GM23338 (cell line): ENCODE measurements at places on chromosomes 1 and 21. TPM values are rescaled to one million over a fixed set of nuclear protein-coding genes. Genes with fewer than 3 reads are reported as not detected.

The OR2M3 gene
- not detected in 2 replicates for polyA plus RNA-seq

The EPHA8 gene
- 2.0 and 2.3 TPM in 2 replicates for polyA plus RNA-seq

The HCRTR1 gene
- polyA plus RNA-seq: 0.15 TPM in 1 of 2 replicates, not detected in the other

The SPRR4 gene
- polyA plus RNA-seq: not detected in 2 replicates

- peaks cover 33% of the 10 kb centered on the region for H3K4me1 ChIP-seq
- H3K27me3 ChIP-seq: no peaks in the 10 kb centered on the region
- H3K36me3 ChIP-seq: no peaks in the 10 kb centered on the region
- no peak for DNase-seq
- H3K27ac ChIP-seq: no peak overlapping the region
- H3K4me3 ChIP-seq: no peak overlapping the region
Measured at GRCh38 chr1:226660410-226661182, 78.5 kb downstream of the ITPKB start.

- peaks cover 8% of the 10 kb centered on the region; the same call in 1 of the 2 replicates for H3K36me3 ChIP-seq
- H3K27me3 ChIP-seq: no peaks in the 10 kb centered on the region
- no peak overlapping the region for H3K27ac ChIP-seq
- no peak overlapping the region for H3K4me3 ChIP-seq
- peak; percentile 34 for DNase-seq
Measured at GRCh38 chr21:39175154-39175553, 8.1 kb downstream of the PSMG1 start.

GRCh38 chr1:219900882-219901281 lies 27.5 kb downstream of the SLC30A10 start:
- no peak for DNase-seq
- H3K4me1 ChIP-seq: peaks cover 10% of the 10 kb centered on the region; the same call in 1 of the 2 replicates
- H3K36me3 ChIP-seq: no peaks in the 10 kb centered on the region
- H3K4me3 ChIP-seq: no peak overlapping the region
- H3K27ac ChIP-seq: no peak overlapping the region

GRCh38 chr1:87200875-87201638 lies 127.6 kb upstream of the LMO4 start:
- peak; percentile 66 for DNase-seq
- H3K27ac ChIP-seq: no peak overlapping the region
- no peak overlapping the region for H3K4me3 ChIP-seq

DNA sequence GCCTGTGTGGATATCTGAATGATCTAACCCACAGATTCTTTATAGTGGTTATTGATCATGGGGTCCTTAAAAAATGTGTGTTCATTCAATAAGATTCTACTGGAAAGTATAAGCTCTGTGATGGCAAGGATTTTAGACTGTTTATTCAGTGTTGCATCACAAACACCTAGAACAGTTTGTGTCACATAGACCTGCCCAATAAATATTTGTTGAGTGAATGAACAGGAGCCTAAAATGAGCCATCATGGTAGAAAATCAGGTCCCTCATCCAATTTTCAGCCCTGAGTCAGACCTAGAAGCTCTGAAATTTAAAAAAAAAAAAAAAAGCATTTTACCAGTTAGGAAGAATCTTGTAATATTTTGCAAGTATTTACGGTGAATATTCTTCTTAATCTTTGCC lies 2.3 kb upstream of the RGSL1 start:
- H3K36me3 ChIP-seq: no peaks in the 10 kb centered on the region
- H3K27me3 ChIP-seq: no peaks in the 10 kb centered on the region
- no peak overlapping the region for H3K4me3 ChIP-seq
- H3K4me1 ChIP-seq: peaks cover 9% of the 10 kb centered on the region

DNA sequence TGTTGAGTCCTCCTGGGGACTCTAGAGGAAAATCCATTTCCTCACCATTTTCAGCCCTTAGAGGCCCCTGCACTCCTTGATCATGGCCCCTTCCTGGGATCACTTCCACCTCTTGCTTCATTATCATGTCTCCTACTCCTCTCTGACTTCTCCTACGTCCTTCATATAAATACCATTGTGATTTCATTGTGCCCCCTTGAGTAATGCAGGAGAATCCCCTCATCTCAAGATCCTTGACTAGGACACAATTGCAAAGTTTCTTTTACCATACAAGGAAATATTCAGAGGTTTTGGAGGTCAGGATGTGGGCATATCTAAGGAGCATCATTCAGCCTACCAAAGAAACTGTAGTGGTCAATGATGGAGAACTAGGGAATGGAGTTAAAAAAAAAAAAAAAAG lies 8.8 kb upstream of the GBP6 start:
- no peak overlapping the region for H3K4me3 ChIP-seq
- H3K4me1 ChIP-seq: no peaks in the 10 kb centered on the region
- no peaks in the 10 kb centered on the region for H3K36me3 ChIP-seq
- no peak overlapping the region for H3K27ac ChIP-seq

- no peak overlapping the region for H3K4me3 ChIP-seq
- H3K27me3 ChIP-seq: no peaks in the 10 kb centered on the region
- 0 out of 2 replicates have a peak, but pooled peaks cover 6% of the 10 kb centered on the region for H3K4me1 ChIP-seq
- H3K27ac ChIP-seq: no peak overlapping the region
Measured at GRCh38 chr1:40944326-40944725, 35.2 kb upstream of the CTPS1 start.

GRCh38 chr21:45580181-45580575 lies 37.9 kb upstream of the SLC19A1 start:
- no peaks in the 10 kb centered on the region for H3K36me3 ChIP-seq
- H3K4me3 ChIP-seq: no peak overlapping the region
- H3K4me1 ChIP-seq: no peaks in the 10 kb centered on the region
- DNase-seq: no peak

DNA sequence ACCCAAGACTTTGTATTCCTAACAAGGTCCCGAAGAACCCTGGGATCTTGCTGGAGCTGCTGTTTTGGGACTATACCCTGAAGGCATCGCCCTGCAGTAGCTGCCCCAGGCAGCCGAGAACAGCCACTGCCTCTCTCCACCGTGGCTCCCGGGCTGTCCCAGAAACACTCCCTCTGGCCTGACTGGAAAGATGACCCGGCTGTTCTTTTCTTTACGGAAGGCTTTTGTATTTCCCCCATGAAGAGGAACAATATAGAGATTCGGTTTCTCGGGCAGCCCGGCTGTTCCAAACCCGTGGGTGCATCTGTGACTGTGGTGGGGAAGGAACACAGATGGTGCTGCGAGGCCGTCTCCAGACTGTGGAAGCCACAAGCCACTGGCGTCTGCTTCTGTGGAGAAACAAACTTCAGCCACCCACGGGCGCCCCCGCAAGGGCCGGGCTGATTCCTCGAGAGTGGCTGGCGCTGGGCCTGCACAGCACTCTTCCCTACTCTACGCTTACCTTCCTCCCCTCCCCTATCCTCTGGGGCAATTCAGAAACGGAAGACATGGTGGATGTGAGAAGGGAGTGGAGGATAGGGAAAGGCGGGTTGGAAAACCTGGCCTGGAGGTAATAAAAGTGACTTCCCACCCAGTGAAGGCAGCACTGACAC lies 33.7 kb upstream of the VASH2 start:
- peak overlapping the region; percentile 10; the same call in 1 of the 2 replicates for H3K4me3 ChIP-seq
- H3K27me3 ChIP-seq: no peaks in the 10 kb centered on the region
- H3K36me3 ChIP-seq: no peaks in the 10 kb centered on the region
- DNase-seq: peak; percentile 90
- H3K4me1 ChIP-seq: peaks cover 32% of the 10 kb centered on the region

DNA sequence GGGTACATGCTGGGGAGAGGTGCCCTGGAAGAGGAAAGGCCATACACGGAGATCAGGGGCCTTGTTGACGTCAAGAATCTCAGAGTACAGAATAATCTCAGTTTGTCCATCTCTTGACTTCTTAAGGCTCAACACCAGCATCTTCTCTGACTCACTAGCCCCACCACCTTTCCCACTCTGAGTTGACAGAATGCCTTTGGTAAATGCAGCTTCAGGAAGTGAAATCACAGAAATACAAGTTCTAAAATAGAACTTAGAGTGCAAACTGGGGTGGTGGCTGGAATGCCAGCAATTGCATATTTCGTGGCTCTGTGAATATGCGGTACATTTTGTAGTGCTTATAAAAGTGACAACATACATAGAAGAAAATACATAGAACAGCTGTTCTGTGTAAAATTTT lies 1.6 kb downstream of the COG2 start:
- H3K27ac ChIP-seq: no peak overlapping the region
- no peaks in the 10 kb centered on the region for H3K36me3 ChIP-seq
- no peak for DNase-seq
- H3K27me3 ChIP-seq: no peaks in the 10 kb centered on the region
- peak overlapping the region; percentile 100; the same call in 1 of the 2 replicates for H3K4me3 ChIP-seq

DNA sequence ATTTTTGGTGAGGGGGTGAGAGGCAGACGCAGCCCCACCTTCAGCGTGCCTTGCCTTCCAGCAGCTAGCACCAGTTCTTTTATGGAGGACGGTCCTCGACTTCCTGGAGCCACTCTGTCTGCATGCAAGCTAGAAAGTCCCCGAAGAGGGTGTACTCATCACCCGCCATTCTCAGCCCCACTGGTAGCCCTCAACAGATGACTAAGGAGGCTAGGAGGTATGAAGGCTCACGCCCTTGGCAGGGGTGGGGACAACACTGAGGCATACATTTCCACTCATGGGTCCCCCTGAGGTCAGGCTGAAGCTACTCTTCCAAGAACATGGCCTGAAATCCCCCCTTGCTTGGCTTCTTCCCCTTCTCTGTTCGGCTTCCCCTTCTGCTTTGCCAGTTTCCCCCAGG lies 8.9 kb upstream of the PTPRF start:
- H3K36me3 ChIP-seq: no peaks in the 10 kb centered on the region
- H3K4me1 ChIP-seq: no peaks in the 10 kb centered on the region
- H3K27me3 ChIP-seq: no peaks in the 10 kb centered on the region
- no peak overlapping the region for H3K4me3 ChIP-seq

GRCh38 chr1:40315795-40316594 lies 1.1 kb downstream of the COL9A2 start:
- DNase-seq: peak; percentile 58
- H3K36me3 ChIP-seq: no peaks in the 10 kb centered on the region
- H3K4me3 ChIP-seq: peak overlapping the region; percentile 72
- peaks cover 76% of the 10 kb centered on the region for H3K27me3 ChIP-seq

- H3K36me3 ChIP-seq: peaks cover 18% of the 10 kb centered on the region
- H3K27me3 ChIP-seq: no peaks in the 10 kb centered on the region
- no peak overlapping the region for H3K27ac ChIP-seq
- H3K4me3 ChIP-seq: peak overlapping the region; percentile 88; the same call in 1 of the 2 replicates
Measured at GRCh38 chr1:175002910-175003517, 3.3 kb downstream of the CACYBP start.
